A549 treated with CORT108297 at 1 μM for 4 hours (cell line): ENCODE measurements at places on chromosomes 5 and 9. TPM values are rescaled to one million over a fixed set of nuclear protein-coding genes. Genes with fewer than 3 reads are reported as not detected.

Gene NCBP1
- 26.1 to 28.4 TPM (median 27.3 TPM) in 5 replicates for total RNA-seq

Gene TLX3
- total RNA-seq = not detected in 5 replicates

Gene PARP8
- 0.13 to 0.27 TPM (median 0.14 TPM) in 5 replicates for total RNA-seq

Gene SHOC1
- total RNA-seq = not detected in 5 replicates

Gene SLC46A2
- 0.02 TPM in 1 of 5 replicates, not detected in the others for total RNA-seq

Gene STK32A
- 0.15 to 0.50 TPM (median 0.25 TPM) in 5 replicates for total RNA-seq

Gene ATOSB
- 7.3 to 12.4 TPM (median 10.5 TPM) in 5 replicates for total RNA-seq
